Naive thymus-derived CD8-positive, alpha-beta T cell (primary cell): ENCODE measurements at places on chromosomes 6 and 20.
A peak's percentile ranks its signal among the peaks of the same experiment; 100 is the strongest.

- DNase-seq, result no peak
Observed at GRCh38 chr20:61807471-61808160, 258.1 kb downstream of the TAF4 start.

GRCh38 chr20:38610521-38610920 is 8.9 kb downstream of the ARHGAP40 start:
- no peak for DNase-seq

DNA sequence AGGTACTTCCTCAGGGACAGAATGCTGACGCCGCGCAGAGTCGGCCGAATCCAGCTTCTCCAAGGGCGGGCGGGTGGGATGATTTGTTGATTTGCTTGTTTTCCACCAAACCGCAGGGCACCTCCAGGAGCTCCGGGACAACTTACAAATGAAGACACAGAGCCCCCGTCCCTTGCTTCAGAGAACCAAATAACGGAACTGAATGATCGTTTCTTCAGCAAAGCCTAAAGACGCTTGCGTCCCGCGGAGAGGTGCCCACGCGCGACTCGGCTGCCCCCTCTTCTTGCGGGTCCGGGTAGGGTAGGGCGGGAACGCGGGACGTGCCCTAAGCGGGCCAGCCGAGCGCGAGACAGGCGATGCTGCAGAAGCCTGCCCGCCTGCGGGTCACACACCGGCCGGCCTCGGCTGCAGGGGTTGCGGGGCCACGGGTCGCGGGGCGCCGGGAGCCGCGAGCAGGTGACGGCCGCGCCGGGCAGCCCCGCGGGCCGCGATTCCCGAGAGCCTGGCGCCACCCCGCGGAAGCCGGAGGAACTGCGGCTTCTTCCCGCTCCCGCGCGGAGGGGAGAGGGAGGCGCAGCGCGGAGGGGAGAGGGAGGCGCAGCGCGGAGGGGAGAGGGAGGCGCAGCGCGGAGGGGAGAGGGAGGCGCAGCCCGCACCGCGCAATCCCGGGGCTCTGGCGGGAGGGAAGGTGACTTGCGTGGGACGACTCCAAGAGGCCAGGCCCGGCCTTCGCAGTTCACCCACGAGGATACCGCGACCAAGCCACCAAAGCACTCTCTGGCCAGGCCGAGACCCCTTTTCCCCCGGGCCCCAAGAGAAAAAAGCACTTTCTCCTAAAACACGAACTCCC is 7.7 kb upstream of the FOXF2 start:
- peak; percentile 57 for DNase-seq

DNA sequence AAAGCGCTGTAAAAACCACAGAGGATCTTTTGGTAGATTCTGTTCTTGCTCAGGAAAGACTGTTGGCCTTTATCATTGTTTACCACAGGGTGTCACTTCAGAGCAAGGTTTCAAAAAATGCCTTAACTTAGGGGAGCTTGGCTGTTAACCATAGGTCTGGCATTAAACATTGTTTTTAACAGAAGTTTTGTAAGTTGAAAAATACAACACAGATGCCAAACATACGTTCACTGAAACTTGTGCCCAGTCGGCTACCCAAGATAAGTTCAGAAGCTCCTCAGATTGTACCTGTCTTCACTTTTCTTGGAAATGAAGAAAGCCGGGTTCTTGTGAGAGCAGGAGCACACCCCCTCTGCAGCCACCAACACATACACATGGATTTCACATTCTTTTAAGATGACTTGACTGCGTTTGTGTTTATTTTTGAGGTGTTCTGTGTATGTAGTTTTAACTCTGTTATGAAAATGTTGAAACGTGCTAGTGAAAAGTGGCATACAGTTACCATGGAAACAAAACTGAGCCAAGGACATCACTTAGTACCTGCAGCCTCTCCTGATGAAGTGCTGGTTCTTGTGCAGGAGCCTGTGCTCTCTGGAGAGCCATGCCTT is 64.9 kb downstream of the SYCP2L start:
- DNase-seq, result no peak

DNA sequence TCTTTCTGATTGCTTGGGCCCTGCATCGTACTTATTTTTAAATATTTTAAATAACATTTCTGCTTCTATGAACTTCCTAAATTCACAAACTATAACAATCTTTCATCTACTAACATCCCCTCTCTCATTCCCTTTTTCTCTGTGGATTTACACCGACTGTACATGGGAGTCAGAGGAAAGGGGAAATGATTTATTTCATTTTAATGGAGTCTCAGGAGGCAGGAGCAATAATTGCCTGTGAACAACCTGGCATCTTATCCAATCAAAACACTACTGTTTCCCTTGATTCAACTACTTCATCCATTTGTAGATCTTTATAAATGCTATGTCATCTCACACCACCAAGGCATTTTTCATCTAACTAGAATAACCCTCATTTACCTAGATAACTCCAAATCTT is 89.6 kb downstream of the FHL5 start:
- DNase-seq, result no peak

DNA sequence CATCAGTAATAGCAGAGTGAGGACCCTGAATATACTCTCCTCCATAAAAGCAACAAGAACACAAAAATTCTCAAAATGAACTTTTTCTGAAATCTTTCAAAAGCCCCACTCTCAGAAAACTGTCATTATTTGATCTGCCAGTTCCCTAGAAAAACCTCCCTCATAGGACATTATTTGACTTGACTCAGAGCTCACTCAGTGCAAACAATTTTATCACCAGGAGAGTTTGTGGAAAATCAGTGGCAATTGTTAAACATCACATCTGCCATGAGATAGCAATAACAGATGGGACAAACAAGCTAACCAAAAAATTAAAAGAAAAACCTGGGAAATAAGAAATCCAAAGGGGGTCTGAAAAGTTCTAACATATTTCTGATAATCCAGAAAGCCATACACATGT is 100.0 kb downstream of the ATG5 start:
- DNase-seq, result no peak

GRCh38 chr20:37515876-37516275 is 5.2 kb upstream of the NNAT start:
- no peak for DNase-seq
